Substantia nigra (tissue), 51 donors: ENCODE measurements at places on chromosomes 3 and 15.

DNA sequence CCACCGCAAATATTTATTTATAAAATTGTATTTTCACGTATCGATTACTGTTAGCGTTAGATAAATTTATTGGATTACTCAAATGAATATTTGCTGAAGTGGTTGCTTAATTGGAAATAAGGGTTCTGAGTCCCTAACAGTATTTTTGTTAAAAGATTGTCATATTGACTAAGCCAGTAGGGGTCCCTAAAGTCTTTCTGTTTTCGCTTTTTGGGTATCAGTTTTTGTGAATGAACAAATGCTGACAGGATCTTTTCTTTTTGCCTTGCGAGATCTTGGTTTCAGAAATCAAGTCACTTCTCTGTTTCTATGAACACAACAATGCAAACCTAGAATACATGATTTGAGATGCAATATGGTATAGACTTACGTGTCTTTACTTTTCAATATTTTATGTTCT, 7.1 kb downstream of the RAD51 start:
- no peak for DNase-seq

DNA sequence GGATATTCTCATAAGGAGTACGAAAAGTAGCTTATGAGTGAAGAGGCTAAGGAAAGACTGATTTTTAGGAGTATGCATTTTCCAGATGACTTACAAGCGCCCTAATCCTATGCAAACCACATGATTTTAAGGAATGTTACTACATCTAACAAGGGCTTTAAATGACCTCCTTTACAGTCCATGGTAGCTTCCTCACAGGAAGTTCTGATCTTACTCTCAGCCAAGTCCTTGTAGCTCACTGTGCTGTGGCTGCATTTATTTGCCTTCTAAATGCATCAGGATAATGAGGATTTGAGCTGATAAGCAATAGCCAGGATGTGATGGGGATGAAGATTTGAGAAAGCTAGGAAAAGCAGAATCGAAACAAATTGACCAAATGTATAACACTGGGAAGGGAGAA, 896.0 kb downstream of the MCTP2 start:
- no peak for DNase-seq

DNA sequence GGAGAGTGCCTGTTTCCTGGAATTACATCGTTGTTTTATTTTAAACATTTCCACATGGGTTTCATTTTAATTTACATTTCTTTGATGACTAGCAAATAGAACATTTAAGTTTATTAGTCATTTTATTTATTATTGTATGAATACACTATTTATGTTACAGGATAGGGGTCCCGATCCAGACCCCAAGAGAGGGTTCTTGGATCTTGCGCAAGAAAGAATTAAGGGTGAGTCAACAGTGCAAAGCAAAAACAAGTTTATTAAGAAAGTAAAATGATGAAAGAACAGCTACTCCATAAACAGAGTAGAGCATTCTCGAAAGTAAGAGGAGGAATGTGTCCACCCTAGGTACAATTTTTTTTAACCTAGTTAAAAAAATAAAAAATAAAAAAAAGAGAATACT, 539.5 kb downstream of the NAALADL2 start:
- DNase-seq: no peak

- no peak for DNase-seq
Measured at GRCh38 chr15:67127965-67128364, 62.6 kb downstream of the SMAD3 start.

- DNase-seq: no peak
Measured at GRCh38 chr3:50978991-50979667, 304.4 kb downstream of the DOCK3 start.

GRCh38 chr15:36252146-36252711, 327.2 kb upstream of the CDIN1 start:
- no peak for DNase-seq

DNA sequence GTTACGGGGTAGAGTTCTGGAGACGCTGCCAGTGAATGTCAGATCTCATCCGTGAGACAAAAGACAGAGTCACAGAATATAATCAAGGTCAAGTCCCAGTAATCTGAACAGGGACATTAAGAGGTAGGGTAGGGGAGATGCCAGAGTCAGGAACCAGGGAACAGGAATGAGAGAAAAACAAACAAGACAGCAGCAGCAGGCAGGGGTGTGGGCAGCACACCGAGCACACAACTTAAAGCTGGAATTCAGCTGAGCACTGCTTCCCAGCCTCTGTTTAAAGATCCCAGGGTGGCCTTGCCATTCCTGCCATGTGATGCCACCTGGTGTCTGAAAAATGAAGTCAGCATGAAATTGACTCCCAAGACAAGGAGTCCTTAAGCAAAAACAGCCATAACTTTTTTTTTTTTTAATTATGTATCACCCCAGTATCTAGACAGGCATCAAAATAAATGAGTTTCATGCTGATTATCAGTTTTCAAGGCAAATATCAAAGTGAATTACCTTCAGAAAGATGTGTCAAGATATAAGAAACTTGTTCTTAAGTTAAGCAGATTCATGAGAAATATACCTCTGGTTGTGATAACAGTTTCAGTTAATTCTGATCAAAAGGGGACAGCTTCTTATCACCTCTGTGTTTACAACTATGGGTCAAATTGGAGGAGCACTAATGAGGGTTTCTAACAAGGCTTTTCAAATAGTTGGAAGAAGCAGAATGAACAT, 203.7 kb downstream of the SLC9A9 start:
- peak; percentile 6 for DNase-seq

DNA sequence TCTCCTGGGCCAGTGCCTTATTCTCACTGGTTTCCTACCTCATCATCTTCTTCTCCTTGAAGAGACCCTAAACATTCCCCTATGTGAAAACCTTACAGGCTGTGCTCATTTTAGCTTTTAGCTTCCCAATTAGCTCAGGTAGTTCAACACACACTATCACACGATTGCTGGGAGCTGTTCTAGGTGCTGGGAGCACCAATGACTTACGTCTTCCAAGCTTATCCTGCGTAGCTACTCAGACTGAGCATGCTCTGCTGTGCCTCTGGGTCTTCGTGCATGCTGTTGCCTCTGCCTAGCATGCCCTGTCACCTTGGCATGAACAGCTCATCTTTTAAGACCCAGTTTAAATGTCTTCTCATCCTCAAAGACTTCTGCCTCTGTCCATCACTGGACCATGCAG, 55.7 kb upstream of the APEH start:
- no peak for DNase-seq

DNA sequence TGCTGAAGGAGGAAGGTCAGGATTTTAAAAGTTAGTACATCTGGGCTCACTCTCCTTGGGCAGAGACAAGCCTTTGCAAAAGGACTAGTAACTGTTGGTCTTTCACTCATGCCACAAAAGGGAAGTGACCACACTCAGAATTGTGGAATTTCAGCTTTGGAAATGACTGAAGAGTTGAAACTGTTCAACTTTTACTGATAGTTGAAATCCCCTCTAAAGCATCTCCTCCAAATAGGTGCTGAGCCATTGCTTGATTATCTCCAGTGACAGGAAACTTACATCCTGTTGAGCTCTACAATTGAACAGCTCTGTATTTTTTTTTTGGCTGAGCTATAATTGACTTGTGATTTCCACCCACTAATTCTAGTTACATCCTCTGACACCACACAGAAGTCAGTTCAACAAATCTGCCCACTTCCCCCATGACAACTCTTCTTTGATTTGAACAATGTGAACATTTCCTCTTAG, 254.8 kb upstream of the TPRG1 start:
- no peak for DNase-seq

- no peak for DNase-seq
Measured at GRCh38 chr3:144129536-144130214, 158.1 kb downstream of the DIPK2A start.

- no peak for DNase-seq
Measured at GRCh38 chr3:6928064-6928463, 67.1 kb downstream of the GRM7 start.

- DNase-seq: no peak
Measured at GRCh38 chr3:88810455-88810854, 297.0 kb upstream of the EPHA3 start.
